ENCODE measurements at places on chromosomes 3 and 15.

- no peak for DNase-seq
Measured at GRCh38 chr3:134511500-134511899, 25.6 kb downstream of the CEP63 start.

GRCh38 chr3:49563040-49563578, 8.8 kb downstream of the BSN start:
- DNase-seq = no peak

- DNase-seq = no peak
Measured at GRCh38 chr3:25863011-25863415, 73.1 kb downstream of the OXSM start.

GRCh38 chr15:38075466-38075865, 141.0 kb downstream of the TMCO5A start:
- DNase-seq = no peak

DNA sequence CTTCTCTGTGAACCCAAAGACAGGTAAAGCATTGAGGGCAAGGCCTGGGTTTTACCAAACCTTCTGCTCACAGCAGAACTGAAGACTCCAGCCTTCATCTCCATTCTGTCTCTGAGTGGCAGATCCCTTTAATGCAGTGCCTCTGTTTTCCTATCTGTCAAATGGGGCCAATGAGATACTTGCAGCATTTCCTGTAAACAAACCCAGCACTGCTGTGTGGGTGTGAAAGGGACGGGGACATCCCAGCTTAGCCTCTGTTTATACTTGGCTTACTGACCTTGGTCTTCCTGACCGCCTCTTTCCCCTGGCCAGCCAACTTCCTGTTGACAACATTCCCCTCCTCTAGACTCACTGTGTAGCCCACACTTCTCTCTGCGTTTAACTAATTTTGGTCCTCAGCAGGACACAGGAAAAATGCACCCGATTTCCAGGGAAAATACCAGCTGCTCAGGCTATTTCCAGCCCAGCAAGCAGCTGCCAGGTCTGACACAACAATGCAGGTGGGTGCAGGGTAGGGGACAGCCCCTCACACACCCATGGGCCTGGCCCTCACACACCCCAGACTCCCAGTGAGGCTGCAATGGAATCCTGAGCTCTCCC, 105.9 kb upstream of the HERC1 start:
- DNase-seq = no peak

GRCh38 chr15:73578026-73578425, 55.2 kb downstream of the NPTN start:
- DNase-seq = no peak

- no peak for DNase-seq
Measured at GRCh38 chr3:110910346-110910955, 161.2 kb upstream of the NECTIN3 start.

DNA sequence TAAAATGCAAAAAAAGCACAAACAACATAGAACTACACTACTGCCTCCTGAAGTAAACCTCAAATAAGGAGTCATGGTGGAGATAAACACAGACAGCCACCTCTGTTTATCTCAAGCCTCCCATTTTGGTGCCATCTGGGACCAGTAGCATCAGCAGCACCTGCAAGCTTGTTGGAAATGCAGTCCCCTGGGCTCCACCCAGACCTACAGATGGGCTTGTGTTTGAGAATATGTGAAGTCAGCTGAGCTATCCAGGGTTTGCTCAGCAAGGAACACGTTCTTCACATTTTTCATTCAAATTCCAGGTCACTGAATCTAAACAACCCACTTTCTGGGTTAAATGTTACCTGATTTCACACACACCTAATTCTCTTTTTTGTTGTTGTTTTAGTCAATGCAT, 45.5 kb downstream of the RASGRF1 start:
- no peak for DNase-seq

DNA sequence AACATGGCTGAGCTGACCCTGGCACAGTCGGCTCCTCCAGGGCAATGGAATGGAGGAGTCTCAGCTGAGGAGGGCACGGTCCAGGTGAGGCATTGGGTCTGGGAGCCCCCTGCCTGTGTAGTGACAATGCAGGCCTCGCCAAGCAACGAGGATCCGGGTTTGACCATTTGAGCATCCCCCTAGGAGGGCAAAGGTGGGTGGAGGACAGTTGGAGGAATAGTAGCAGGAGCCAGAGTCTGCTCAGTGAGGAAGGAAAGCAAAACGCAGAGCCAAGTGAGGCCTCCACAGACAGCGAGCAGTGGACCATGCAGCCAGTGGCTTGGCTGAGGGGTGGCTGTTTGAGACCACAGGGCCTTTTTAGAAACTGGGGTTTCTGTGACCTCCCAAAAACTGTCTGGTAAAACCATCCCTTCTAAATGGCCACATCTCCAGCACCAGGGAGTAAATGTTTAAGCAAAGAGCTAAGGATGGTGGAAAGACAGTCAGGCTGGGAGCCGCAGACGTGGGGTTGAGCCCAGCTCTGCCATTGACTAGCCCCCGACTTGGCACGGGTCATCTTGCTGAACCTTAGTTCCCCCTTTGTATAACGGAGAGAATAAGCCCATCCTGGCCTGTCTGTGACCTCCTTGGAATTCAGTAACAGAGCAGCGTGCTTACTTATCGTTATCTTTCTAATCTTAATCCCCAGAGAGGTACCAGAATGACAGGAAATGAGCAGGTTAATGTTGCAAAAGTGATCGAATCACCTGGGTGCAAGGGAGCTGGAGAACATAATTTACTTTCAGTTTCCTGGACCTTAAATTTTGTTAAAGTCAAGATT, 46.8 kb downstream of the CMTM6 start:
- no peak for DNase-seq

- no peak for DNase-seq
Measured at GRCh38 chr3:194277104-194277785, 73.9 kb downstream of the CPN2 start.

- no peak for DNase-seq
Measured at GRCh38 chr15:48451241-48451640, 120.0 kb downstream of the DUT start.
